Activated CD4-positive, alpha-beta T cell treated with anti-CD3 and anti-CD28 coated beads, Interleukin-2, Interleukin-6, amounts not matched to agents 100 ng/mL and 50 ng/mL, durations not matched to agents 16 hours and 8 hours (primary cell): ENCODE measurements at places on chromosomes 12 and 14.
A peak's percentile ranks its signal among the peaks of the same experiment; 100 is the strongest.

DNA sequence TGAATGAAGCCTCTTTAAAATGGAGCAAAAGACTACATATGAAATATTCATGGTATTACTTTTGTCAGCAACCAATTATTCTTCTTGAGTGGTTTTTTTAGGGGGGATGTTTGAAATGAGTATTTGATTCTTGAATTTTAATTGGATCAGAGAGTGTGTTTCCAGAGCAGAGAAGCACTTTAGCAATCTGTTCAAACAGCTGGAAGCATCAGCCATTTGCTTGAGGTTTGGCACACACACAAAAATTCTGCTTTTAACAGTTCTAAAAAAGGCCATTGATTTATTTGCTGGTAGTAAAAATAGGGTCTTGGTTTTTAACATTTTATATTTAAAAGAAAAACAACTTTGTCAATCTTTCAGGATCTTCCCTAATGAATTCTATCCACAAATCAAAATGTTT, 292.7 kb downstream of the LRFN5 start:
- DNase-seq: no peak

GRCh38 chr12:51341251-51342007, 5.0 kb downstream of the CELA1 start:
- peak; percentile 83 for DNase-seq

DNA sequence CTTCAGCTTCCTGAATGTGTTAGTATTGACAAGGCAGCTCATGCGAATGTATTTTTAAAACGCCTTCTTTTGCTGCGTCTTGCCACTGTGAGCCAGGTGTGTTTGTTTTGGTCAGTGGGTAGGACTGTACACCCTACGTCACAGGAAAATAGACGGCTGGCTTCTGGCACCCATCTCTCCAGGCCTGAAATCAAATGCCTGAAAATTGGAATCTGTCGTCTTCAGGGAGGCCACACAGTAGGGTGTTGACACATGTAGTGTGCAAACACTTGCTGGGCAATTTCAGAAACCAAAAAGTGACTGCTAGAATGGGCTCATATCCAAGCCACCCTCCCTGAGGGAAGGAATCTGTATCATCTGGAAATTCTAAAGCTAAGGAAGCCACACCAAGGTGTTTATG, 209.3 kb downstream of the TTC8 start:
- DNase-seq: no peak

GRCh38 chr12:58920102-58920960, at the start of gene LRIG3:
LRIG3 (minus strand) TSS chr12:58920504; CDS start chr12:58920235, 269 bp downstream.
- peak; percentile 49 for DNase-seq

DNA sequence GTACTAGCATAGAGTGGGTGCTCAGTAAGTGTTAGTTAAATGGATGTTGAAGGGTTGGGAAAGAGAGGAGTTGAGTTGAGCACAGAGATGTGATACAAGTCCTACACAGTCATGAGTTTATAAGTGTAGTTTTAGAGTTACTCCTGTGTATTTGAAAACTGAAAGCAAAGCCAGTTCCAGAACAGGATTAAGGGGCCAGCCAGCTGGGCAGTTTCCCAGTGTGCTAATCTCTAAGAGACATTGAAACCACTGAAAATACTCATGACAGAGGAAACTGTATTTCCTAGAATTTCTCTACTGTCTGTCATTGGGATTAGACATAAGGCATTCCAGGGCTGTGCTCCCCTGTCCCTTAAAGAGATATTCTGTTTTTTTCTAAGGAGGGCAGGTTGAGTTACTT, 101.0 kb downstream of the DERA start:
- no peak for DNase-seq

GRCh38 chr14:58167891-58168290, 15.9 kb upstream of the ARMH4 start:
- no peak for DNase-seq

DNA sequence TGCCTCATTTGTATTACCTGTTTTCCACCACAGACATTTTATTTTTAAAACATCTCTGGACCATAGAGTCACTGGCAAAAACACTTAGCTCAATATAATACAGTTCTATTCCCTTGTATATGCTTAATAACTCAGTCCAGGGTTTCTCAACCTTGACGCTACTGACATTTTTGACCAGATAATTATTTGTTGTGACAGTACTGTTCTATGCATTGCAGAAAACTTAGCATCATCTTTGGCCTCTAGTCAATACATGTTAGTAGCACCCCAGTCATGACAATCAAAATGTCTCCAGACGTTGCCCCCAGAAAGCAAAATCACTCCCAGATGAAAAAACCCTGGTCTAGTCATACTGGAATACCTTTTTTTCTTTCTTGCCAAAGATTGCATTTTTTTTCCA, 174.7 kb downstream of the TMEM132D start:
- DNase-seq: no peak

GRCh38 chr12:3537719-3538465, 46.9 kb downstream of the PRMT8 start:
- DNase-seq: no peak

GRCh38 chr12:105476616-105477015, 146.1 kb downstream of the C12orf75 start:
- DNase-seq: peak; percentile 19

GRCh38 chr12:5243014-5243413, 188.9 kb upstream of the NTF3 start:
- no peak for DNase-seq

GRCh38 chr12:10386857-10387256, 3.0 kb downstream of the KLRK1 start:
- DNase-seq: no peak

- no peak for DNase-seq
These were observed 98.2 kb downstream of the SYNE2 start for GRCh38 chr14:63951021-63951420.
